ENCODE measurements at places on chromosomes 3 and 15.

DNA sequence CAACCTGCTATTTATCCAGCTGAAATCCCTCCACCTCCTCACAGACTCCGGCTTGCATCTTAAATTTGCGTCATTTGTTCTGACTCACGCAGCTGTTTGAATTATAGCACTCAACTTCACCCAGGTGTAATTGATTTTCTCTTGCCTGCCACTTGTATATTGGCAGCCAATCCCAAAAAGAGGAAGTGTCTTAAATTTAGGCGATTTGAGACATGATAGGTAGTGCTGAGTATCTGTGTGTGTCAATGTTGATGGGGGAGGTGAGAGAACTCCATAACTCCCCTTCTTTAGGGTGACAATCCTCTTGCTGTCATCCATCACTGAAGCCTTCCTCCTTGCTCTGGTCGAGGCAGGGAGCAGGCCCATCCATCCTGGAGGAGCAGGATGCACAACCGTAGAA lies 77.2 kb upstream of the TPRG1 start:
- no peak for DNase-seq

GRCh38 chr15:86229936-86230335 lies 150.3 kb downstream of the AGBL1 start:
- DNase-seq = no peak

DNA sequence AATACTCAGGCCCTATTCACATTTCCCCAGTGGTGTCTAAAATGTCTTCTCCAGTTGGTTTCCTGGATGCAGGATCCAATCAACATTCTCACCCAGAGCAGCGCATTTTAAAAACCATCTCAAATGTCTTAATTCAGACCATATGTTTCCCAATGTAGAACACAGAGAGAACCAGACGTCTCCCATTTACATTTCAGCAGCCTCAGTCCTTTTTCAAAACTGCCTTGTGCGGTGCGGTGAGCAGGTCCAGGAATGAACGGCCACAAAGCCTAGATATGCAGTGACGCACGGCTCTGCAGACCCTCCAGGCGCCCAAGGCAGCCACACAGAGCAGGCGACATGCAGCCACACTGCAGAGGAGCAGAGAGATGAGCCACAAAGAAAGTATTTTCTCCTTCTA lies 66.1 kb upstream of the MEX3B start:
- no peak for DNase-seq

DNA sequence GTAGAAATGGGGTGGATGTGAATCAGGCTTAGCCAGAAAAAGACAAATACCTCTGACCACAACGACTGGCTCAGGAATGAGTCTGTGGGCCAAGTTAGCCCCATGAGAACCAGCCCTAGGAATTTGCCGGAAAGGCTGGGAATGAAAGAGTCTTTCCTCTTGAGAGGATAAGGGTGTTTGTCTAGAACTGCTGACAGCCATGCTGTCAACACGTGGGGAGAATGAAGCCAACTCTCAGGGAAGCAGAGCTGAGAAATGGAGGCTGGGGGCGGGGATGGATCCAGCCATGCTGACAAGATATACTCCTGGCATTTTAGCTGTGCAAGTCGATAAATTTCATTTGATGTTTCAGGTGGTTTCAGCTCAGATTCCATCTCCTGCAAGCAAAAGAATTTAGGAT lies 10.6 kb upstream of the SLC6A1 start:
- DNase-seq = no peak

GRCh38 chr3:138184994-138185393 lies 2.1 kb upstream of the ARMC8 start:
- no peak for DNase-seq

GRCh38 chr3:188220097-188220788 lies 66.3 kb downstream of the LPP start:
- no peak for DNase-seq

DNA sequence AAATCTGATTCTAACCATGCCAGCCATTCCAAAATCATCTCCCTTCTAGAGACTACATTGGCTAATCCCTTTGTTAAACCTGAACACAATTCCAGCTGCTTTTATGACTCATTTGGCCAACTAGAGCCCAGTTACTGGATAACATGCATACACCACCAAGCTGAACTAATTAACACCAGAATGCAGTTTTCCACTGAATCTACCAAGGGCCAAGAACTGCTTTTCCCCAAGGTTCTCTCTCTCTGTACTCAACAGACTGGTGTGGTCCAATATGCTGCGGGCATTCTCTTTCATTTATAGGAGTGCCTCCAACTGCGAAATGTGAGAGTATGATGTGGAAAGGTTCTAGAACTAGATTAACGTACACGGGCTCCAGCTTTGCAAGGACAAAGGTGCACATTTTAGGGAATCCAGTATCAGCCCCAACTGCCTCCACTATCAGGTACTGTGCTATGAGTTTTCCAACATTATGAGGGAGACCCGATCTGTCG lies 1.5 kb downstream of the CHSY1 start:
- DNase-seq = no peak

DNA sequence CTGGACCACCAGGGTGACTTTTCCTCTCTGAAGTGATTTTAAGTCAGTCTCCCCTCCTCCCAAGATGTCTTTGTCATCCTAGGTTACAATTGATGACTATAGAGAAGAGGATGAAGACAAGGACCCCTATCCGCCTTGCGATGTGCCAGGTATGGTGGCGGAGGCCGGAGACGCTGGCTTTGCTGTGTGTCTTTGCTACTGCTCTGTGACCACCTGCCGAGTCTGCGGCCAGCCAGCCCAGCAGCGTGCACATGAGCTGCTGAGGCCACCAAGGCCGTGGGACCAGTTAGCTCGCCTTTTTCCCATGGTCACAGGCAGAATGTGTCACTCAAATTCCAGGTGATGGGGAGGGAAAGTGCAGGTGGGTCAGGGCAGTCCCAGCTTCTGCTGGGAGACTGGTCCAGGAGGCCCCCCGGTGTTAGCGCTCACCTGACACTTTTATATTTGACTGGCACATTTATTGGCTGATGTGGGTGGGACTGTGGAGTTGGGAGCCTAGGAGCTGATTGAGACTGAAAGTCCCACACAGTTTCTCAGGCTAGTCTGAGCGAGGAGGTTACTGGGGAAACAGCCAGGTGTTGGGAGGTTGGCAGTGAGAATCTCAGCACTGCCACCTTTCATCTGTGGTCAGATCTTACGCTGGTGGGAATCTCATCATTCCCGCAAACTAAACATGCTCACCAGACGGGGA lies 114.1 kb downstream of the CHDH start:
- DNase-seq = no peak

- DNase-seq = no peak
These were observed 28.5 kb downstream of the CYFIP1 start for GRCh38 chr15:22951381-22952280.

DNA sequence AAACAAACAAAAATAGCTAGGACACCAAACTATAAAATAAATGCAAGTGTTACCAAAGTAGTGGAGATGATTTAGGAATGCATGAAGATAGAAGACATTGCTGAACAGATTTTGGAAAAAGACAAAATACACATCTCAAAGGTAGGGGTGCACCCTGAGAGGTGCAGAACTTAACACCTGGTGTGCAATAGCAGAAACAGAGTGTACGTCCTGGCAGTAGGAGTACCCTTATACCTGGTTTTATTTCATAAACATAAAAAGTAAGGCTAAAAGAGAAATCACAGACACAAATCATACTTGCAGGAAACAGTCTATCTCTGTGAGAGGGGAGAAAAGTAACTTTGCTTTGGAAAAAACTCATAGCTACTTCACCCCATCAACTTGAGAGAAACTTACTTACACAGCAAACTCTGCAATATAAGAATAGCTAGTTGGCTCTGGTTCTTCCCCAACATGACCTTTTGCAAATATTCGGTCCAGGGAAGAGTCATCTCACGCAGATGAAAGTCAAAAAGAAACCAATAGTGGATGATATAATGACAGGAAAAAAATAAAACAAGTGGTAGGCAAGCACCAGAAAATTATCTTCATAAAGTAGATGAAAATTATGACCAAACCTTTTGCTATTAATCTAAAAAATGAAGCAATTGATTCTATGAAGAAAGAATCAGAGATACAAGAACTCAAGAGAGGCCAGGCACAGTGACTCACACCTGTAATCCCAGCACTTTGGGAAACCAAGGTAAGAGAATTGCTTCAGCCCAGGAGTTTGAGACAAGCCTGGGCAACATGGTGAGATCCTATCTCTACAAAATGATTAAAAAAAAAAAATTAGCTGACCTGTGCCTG lies 108.9 kb upstream of the BNIP2 start:
- no peak for DNase-seq

Data from activated T-cell treated with anti-CD3 and anti-CD28 coated beads, Interleukin-2, amount 50 U/mL, for 48 hours (primary cell).